ENCODE measurements at places on chromosomes 6 and 20.

- peak; percentile 14 for DNase-seq
Measured at GRCh38 chr6:136173519-136174507, 76.3 kb downstream of the MTFR2 start.

- DNase-seq: no peak
Measured at GRCh38 chr20:20530428-20531151, 162.7 kb downstream of the INSM1 start.

DNA sequence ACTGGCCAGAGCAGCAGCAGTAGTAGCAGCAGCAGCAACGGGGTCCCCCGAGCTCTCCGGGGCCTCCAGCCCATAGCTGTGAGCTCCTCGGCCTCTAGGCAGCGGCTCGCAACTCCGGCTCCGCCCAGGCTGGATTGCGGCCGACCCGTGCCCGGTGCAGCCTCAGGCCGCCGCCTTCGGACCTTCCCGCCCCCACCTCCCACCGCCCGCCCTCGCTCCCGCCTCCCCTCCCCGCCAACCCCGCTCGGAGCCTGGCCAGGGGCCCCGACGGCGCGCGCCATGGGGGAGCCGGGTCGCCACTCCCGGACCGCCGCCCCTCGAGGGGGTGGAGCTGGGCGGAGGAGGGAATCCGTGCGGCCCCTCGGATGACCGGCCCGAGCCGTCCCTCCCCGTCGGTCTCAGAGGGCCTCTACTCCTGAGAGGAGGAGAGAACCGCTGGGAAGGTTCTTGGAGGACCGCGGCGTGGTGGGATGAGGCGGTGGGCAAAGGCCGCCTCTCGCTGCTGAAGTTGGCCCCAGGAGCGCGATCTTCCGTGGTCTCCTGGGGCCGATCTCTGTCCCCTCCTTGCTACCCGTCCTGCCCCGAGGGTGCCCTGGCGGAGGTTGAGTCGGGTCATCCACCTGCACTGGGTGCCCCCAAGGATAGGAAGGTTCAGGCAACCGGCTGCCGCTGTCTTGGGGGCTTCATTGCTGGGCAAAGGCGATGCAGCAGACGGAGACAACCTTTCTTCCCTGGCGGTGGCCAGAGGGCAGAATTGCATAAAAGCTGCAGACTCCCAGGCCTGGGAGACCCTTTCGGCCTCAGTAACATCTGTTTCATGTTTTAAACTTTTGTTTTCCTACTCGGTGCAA is at the start of gene ADAM33:
Gene ADAM33, minus strand, starts transcription at position 80 of the 851 bp plus-strand sequence. Its CDS starts 6 bp downstream, at position 74.
- peak; percentile 58 for DNase-seq

- DNase-seq: peak; percentile 91
Measured at GRCh38 chr20:58236612-58237317, 8.3 kb upstream of the ANKRD60 start.

- DNase-seq: peak; percentile 79
Measured at GRCh38 chr6:47126647-47127391, 84.7 kb upstream of the ADGRF1 start.

- peak; percentile 14 for DNase-seq
Measured at GRCh38 chr6:148068437-148069061, 274.1 kb upstream of the SASH1 start.

All from eye (tissue), 1 donor.